Lung (tissue), 17 donors: ENCODE measurements at places on chromosomes 7 and 10. TPM values are rescaled to one million over a fixed set of nuclear protein-coding genes. Genes with fewer than 3 reads are reported as not detected.

Gene NPM3
- total RNA-seq: 25.6 TPM

GRCh38 chr7:100562195-100563099 lies 11.3 kb downstream of the SAP25 start:
- no peak overlapping the region for H3K4me3 ChIP-seq
- H3K27ac ChIP-seq: no peak overlapping the region
- H3K4me1 ChIP-seq: no peaks in the 10 kb centered on the region
- no peaks in the 10 kb centered on the region for H3K36me3 ChIP-seq

GRCh38 chr7:92461027-92462003 lies 14.0 kb downstream of the GATAD1 start:
- no peaks in the 10 kb centered on the region for H3K27me3 ChIP-seq
- no peak for DNase-seq
- H3K4me3 ChIP-seq: no peak overlapping the region
- no peak overlapping the region for H3K27ac ChIP-seq

DNA sequence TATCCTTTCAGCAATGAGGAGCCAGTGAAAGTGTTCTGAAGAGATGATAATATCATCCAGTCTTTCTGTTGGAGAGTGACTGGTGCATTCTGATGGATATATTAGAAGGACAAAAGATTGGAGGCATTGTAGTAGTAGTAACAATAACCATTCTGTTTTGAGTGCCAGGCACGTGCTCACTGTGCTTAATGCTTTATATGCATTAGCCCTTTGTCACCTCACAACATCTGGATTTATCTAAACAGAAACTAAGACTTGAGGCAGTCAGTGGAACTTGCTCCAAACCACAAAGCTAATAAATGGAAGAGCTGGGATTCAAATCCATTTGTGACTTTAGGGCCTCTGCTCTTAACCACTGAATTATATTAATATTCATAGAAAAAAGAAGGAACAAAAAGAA lies 84.5 kb upstream of the OIT3 start:
- H3K4me1 ChIP-seq: no peaks in the 10 kb centered on the region
- no peak for DNase-seq
- H3K27ac ChIP-seq: no peak overlapping the region
- H3K36me3 ChIP-seq: no peaks in the 10 kb centered on the region
- H3K27me3 ChIP-seq: no peaks in the 10 kb centered on the region

DNA sequence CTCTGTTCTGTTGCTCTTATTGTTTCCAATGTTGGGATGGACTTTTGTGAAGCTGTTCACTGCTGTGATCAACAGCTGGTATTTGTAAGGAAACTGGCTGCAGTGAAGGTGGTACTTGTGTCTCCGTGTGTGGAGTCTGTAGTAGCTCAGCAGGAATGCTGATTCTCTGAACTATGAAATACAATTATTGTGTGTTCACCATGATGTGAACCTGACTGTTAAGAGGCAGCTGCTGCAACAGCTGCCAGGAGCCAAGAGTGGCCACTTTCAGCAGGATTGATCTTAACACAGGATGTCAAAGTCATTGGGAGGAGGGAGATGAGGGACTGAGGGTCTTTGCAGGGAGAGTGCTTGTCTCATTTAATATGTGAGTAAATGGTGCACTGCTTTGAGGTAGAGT lies 13.9 kb downstream of the VSTM2A start:
- H3K27me3 ChIP-seq: no peaks in the 10 kb centered on the region
- H3K4me3 ChIP-seq: no peak overlapping the region
- no peak overlapping the region for H3K27ac ChIP-seq
- no peaks in the 10 kb centered on the region for H3K36me3 ChIP-seq
- DNase-seq: no peak

Gene C10orf62
- not detected for total RNA-seq

- peaks cover 5% of the 10 kb centered on the region for H3K4me1 ChIP-seq
- peaks cover 45% of the 10 kb centered on the region for H3K27me3 ChIP-seq
- H3K36me3 ChIP-seq: no peaks in the 10 kb centered on the region
- DNase-seq: peak; percentile 88
- no peak overlapping the region for H3K27ac ChIP-seq
Observed at GRCh38 chr10:123994417-123995081, 98.8 kb downstream of the CHST15 start.

Gene HERC4
- 162 TPM for total RNA-seq
